ENCODE measurements at places on chromosomes 3 and 15. TPM values are rescaled to one million over a fixed set of nuclear protein-coding genes. Genes with fewer than 3 reads are reported as not detected.
A peak's percentile ranks its signal among the peaks of the same experiment; 100 is the strongest.

GRCh38 chr3:79521221-79521848, 246.5 kb downstream of the ROBO1 start:
- peak; percentile 24 for DNase-seq

DNA sequence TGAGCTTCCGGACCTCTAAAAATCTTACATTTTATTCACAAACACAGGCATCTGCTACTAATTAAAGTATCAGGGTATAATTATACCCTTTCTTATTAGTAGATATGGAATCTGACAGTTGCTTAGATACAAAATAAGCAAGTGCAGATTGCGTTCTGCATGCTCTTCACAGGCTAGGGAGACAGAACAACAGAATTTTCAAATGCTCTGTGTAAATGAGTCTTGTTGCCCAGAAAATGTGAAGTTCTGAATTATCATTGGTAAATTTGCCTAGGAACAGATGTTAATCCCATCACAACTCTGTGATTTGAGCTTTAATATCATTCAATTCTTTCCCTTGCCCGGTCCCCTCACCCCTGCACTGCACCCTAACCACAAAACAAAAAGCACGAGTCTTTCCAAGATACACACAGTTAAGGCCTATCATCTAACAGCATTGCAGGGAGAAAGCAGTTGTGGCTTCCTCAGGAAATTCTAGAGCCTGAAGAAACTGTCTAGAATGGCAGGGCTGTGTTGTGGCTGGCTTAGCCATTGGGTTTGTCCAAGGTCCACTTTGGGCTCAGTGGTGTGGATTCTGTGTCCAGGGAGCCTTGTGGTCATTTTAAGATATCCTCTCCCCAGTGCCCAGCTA, 119.8 kb downstream of the PDCD6IP start:
- no peak for DNase-seq

DNA sequence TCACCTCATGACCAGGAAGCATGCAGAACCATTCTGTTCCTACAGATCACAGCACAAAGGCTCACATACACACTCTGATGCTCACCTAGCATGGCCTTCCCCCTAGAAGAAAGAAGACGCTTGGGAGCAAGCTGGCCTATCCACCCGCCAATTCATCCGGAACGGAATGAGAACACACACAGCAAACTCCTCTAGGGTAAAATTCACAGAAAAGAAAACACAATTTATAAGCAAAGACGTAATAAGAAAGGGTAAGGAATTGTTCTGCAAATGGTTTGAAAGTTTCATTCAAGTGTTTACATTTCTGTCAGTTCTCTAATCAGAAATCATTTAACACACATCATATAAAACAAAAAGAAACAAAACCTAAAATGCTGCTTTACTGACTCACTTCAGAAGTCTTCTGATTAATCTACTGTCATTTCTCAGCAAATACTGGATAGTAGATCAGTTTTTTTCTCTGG, 218.1 kb downstream of the OSBPL10 start:
- DNase-seq = no peak

DNA sequence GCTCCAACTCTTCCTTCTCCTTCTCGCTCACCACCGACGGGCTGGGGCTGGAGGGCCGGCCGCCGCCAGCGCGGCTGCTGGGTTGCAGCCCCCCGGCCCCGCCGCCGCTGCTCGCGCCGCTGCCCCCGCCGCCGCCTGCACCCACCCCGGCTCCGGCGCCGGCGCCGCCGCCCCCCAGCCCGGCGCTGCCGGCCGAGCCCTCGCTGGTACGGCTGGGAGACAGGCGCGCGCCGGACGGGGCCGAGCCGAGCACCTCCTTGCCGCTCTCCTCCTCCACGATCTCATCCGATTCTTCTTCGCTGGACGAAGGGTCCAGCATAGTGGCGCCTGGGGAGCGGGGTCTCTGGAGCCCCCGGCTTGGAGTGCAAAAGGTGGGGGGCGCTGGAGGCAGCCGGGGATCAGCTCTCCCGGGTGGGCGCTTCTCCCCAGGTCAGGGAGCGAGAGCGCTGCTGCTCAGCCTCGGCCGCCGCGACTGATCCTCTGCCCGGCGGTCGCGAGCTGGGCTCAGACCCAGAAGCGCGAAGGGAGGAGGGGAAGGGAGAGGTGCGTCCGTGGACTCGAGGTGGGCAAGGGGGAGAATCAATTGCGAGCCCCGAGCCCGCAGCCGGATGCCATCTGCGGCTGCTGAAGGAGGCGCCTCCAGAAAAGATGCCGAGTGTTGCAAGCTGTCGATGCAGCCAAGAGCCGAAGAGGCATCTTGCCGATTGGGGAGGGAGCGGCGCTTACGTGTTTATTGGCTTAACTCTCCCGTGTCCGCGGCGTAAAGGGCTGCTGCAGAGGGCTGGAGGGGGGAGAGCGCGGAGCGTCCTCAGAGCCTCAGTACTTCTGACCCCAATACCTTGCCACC, at the start of gene CADPS:
Gene CADPS, minus strand, starts transcription at position 706 of the 847 bp plus-strand sequence. Its CDS starts 387 bp downstream, at position 319.
- no peak for DNase-seq

GRCh38 chr3:99818818-99819217, 1.2 kb downstream of the CMSS1 start:
- DNase-seq = no peak

GRCh38 chr3:121606106-121606505, 12.9 kb downstream of the FBXO40 start:
- DNase-seq = no peak

DNA sequence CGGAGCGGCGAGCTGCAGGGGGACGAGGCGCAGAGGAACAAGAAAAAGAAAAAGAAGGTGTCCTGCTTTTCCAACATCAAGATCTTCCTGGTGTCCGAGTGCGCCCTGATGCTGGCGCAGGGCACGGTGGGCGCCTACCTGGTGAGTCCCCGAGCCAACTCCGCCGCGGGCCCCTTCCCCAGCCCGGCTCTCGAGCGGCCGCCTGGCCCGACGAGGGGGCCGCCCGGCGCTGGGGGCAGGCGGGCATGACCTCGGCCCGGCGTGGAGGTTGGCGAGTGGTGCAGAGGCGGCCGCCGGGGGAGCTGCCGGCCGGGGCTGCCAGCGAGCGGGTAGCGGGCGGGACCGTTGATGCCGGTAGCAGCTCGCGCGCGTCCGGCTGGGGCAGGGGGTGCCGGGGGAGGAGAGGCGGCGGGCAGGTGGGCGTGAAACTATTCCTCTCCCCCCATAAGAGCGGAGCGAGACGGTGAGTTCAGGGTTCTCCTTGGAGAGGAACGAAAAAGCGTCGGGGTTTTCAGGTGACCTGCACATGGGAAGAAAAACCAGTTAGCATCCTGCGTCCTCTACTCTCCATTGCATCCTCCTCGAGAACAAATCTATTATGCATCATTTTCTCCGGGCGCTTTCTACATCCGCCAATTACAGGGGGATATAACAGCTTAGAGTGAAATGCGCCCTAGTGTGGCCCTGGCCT, 585 bp downstream of the SLCO3A1 start:
- peak; percentile 47 for DNase-seq

DNA sequence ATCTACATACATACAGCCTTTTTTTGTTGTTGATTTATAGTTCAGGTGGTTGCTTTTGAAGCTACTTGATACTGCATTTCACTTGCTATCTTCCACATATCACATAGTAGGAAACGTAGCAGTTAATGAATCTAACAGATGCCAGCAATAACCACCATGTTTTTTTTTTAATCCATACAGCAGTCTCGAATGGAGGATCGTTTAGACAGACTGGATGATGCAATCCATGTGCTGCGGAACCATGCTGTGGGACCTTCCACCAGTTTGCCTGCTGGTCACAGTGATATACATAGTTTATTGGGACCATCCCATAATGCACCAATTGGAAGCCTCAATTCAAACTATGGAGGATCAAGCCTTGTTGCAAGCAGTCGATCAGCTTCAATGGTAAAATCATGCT, 123.2 kb upstream of the CGNL1 start:
- no peak for DNase-seq

DNA sequence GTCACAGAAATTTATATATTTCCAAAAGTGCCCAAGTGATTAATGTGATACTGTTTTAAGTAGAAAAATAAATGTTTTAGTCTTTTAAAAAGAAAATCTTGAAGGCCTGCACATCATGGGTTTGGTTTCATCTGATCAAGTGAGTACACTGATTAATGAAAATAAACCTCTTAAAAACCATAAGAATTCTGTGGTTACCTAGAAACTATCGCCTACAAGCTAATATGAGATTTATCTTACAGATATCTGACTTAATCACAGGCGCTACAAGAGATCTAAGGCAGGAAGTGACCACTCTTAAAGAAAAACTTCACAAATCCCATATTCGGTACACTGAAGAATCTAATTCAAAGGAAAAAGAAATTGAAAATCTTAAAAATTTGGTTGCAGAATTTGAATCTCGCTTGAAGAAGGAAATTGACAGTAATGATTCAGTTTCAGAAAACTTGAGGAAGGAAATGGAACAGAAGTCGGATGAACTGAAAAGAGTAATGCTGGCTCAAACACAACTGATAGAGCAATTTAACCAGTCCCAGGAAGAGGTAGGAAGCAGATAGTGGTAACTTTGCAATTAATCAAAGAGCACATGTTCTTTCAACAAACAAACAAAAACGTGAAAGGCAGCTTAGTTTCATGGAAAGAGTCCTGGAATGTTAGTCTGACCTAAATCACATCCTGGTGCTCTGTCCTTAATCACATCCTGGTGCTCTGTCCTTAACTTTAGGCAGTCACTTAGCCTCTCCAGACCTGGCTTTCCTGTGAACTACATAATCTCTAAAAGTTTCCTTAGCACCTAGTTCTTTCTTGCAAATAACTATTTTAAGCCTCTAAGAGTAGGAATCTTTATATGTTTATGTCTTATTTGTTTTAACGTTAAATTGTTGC, 131.8 kb downstream of the CCNL1 start:
- no peak for DNase-seq

DNA sequence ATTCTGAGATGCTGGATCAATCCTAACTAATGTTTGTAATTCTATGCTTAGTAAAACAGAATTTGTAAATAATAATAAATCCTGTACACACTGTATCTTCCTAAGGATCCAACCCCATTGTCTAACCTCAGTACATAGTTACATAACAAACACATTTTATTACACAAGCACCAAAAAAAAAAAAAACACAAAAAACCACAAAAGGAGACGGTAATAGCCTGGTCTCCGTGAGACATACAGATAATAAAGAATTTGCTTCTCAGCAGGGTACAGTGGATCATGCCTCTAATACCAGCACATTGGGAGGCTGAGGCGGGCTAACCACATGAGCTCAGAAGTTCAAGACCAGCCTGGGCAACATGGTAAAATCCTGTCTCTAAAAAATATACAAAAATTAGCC, 558.7 kb downstream of the MAGI1 start:
- DNase-seq = peak; percentile 43

DNA sequence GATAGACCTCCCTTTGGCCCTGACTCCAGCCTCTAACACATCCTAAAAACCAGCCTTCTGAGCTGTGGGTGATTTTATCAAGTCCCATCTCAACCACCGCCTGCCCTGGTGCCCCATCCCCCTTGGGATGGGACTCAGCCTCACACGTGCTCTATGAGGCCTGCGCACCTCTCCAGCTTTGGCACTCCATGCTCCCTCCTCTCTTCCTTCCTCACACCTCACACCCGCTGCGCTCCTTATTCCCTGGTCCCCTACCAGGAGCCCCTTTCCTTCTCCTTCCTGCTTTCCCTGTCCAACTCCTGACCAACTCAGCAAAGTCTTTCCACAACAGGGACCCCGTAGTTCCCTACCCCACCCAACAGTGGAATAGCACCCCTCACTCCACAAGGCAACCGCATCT, 18.4 kb upstream of the SLC6A1 start:
- DNase-seq = no peak

DNA sequence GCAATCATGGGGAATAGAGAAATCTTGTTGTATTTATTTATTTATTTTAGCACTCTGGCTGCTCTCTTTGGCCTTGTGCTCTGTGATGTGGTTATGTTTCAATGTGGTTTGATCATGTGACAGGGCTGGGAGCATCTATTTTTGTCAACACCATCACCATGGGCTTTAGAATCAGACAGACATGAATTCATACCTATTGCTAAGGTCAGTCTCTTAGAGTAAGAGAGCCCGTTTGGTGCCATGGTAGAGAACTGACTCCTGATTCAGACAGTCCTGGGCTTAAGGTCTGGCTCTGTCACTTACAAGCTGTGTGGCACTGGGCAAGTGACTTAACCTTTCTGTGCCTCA, 157.0 kb downstream of the RYR3 start:
- no peak for DNase-seq

GRCh38 chr3:193148688-193149473, 92.1 kb upstream of the PLAAT1 start:
- no peak for DNase-seq

GRCh38 chr15:54519577-54519976, 541.3 kb downstream of the UNC13C start:
- no peak for DNase-seq

- DNase-seq = peak; percentile 73
Measured at GRCh38 chr15:100723315-100723801, 121.0 kb downstream of the ASB7 start.

DNA sequence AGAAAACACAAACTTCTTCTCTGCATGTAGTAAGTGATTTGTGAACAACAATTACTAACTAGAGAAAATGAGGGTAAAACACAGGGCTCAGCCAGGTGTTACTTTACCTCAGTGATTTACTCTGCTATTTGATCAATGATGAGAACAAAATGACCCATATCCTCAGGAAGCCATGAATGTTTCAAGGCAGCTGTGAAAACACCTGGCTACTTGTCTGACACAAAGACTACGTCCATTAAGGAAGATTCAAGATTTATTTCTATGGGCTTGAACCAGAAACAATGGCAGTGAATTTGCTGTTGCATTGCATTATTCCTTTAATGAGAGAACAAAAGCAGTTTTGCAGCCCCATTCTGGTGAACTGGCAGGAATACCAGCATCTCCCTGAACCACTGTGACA, 374.6 kb upstream of the ARL6 start:
- no peak for DNase-seq

GRCh38 chr15:99110581-99111320, 5.9 kb downstream of the SYNM start:
- DNase-seq = no peak

DNA sequence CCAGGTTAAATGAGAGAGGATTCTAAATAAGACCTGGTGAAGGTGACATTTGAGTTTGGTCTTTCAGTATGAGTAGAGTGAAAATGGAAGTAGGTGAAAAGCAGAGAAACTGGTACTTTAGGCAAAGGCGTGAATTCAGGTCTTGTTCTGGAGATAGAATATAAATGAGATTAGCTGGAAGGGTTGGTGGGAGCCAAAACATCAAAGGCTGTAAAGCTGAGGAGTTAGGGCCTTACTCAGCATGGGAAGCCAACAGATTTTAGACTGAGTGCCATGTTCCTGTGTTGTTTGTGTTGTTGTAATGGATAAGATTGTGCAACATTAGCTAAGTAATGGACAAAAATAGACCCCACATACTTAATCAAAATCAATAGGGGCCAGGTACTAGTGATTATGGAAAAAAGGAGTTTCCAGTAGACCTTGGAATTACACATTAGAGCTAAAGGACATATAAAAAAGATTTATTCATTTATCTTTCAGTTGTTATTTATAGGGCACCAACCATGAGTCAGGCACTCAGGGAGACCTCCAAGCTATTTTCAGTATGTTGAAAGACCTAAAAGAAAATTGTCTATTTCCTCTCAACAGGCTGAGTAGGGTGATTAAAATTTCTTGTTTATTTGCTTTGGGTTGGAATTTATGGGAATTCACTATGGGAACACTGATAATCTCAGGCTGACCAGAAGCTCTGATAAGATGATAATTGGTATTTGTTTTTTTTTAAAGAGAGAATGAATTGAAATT, 20.8 kb downstream of the ARL14 start:
- no peak for DNase-seq

C15orf62 gene
- 0.21 TPM for total RNA-seq

PYGO1 gene
- 5.8 TPM for total RNA-seq

PARP6 gene
- 28.3 TPM for total RNA-seq

SYNPR gene
- not detected for total RNA-seq

JAGN1 gene
- 30.4 TPM for total RNA-seq

INKA1 gene
- 17.3 TPM for total RNA-seq

SNX22 gene
- total RNA-seq = 0.17 TPM

NTRK3 gene
- not detected for total RNA-seq

KLHL40 gene
- not detected for total RNA-seq
